Lower lobe of right lung (tissue), 2 donors: ENCODE measurements at places on chromosomes 12 and 14.

DNA sequence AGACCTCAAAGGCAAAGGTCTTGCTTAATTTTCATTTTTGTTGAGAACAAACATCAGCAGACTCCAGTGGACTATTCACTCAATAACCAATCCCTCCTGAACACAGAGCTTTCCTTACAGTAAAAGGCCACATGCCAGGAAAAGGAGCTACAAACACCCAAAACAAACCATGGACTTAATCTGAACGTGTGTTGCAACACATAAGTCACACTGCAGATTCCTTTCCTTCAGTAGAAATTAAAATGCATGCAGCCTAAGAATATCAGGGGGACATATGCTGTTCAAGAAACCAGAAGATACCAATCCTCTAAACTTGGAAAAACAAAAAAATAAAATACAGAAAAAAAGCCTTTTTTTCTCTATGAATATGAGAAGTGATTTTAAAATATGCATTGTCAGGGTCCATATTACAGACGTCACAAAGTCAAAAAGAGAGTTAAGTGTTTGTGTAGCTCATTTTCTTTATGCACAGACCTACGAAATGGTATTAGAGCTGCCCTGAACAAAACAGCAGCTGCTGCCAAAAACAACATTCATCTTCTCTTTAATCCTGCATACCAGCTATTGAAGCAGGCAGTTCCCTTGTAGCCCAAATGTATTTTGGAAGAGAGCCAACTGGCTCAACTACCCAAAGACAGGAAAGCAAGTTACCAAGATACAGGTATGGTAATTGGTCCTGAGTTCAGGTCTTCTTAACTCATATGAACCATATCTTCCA, 26.2 kb downstream of the KITLG start:
- DNase-seq: no peak

DNA sequence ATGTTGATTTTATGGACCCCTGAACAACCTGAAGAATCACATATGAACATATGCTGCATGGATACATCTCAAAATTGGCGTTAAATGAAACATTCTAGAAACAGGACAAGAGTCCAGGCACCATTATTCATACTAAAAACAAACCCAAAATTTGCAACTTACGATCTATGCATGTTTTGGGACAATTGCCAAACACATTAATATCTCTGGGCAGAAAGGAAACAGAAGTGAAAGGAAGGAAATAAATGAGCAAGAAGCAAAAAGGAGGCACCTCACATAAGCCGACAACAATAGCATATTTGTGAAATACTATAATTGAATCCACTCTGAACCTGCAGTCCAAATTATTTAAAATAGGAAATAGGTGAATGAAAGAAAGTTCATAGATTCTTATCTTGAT, 1505.3 kb downstream of the AACS start:
- no peak for DNase-seq

- no peak for DNase-seq
These were observed 114.4 kb upstream of the OVCH1 start for GRCh38 chr12:29611906-29612305.

GRCh38 chr12:88225776-88226175, 83.7 kb downstream of the TMTC3 start:
- no peak for DNase-seq

DNA sequence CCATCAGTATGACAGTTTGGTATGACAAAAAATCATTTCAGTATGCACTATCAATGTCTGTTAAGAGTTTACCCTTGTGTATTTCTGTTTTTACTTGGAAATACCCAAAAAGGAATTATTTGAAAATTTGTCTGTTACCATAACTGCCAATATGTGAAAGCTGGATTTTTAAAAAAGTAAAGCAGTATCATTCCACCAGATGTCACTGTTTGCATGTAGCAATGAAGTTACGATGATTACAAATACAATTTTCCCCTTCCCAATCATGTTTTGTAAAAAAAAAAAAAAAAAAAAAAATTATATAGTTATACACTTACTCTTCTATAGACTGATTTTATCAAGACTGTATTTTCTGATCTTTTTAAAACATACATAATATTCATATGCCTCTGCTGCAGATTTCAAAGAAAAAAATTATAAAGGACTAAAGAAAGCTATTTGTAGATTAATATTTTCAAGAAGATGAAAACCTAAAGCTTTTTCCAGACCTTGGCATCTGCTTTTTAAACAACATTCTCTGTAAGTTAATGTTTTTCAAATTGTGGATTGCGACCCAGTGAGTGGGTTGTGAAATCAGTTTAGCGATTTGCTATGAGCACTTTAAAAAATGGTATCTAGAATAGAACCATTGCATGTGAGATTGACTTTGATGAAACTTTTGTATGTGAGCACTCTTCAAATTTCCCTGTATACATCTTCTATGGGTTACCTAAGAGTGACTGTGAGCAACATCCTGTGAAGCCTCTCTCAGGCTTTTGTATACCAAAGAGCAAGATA, 114.2 kb downstream of the TTC6 start:
- no peak for DNase-seq

GRCh38 chr14:24607635-24608514, 1.6 kb downstream of the GZMH start:
- DNase-seq: no peak

DNA sequence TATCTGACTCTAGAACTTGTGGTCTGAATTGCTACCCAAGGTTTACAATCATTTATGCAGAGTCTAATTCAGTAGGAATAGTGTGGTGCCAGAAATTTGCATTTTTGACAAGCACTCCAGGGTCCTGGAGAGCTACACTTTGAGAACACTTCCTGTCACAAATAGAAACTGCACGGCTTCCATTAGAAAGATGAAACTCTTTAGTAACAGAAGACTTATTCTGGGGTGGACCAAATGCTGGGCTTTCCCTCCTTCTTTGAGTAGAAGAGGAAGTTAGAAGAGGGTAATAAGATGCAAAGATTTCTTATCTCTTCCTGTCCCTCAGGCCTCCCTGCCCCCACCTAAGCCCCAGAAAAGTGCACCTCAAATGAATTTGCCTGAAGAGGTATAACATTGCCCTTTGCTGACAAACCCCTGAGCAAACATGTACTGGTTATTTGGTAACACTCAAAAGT, 28.4 kb downstream of the DGLUCY start:
- DNase-seq: no peak

DNA sequence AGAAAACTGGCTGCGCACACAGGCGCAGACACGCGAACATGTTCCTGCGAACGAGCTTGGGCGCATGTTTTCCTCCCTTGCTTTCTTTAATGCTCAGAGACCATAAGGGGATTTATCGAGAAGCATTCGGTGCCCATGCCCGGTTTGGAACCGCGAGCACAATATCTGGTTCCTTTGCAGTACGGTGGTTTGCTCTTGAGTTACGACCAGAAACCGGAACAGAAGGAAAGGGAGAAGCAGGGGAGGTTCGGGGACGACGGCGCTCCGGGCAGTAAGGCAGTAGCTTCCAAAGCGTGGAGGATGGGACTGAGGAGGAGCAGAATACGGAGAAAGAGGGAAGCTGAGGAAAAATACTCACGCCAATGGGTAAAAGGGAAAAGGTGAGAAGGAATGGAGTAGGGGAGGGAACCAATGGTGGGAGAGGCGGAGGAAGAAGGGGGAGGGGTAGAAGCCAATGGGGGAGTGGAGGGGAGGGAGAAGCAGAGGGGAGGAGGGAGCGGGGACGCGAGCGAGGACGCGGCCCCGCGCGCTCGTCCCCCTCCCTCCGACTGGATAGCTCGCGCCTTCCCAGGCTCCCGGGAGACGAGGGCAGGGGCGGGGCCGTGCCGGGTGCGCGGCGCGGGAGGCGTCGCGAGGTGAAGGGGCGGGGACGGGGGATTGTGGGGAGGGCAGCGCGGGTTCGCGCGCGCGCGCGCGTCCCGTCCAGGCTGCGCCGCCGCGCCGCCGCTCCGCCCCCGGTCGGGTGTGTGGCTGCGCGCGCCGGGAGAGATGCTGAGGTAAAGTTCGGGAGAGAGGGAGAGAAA, 625 bp upstream of the ARHGAP5 start:
- peak; percentile 97 for DNase-seq

- DNase-seq: peak; percentile 88
These were observed 5.7 kb downstream of the RAB35 start for GRCh38 chr12:120110550-120111501.

GRCh38 chr12:45290216-45290605, 74.3 kb downstream of the ANO6 start:
- no peak for DNase-seq

- no peak for DNase-seq
These were observed 2.6 kb downstream of the IFFO1 start for GRCh38 chr12:6553051-6553868.

DNA sequence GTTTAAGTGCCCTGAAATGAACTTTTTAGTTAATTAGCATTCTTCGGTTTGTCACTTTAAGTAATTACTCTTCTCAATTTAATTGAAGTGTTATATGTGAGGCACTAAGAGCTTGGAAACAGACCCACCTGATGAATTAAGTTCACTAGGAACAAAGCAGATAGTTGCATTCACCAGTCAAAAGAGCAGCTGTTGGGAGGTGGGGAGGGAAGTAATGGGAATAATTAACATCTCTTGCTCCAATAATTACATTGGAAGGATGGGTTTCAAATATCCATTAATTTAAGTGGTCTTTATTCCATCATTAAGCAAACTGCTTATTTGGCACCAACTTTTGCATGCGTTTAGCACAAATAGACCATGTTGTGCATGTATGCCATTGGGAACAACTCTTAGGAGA, 667.2 kb downstream of the GALC start:
- no peak for DNase-seq

DNA sequence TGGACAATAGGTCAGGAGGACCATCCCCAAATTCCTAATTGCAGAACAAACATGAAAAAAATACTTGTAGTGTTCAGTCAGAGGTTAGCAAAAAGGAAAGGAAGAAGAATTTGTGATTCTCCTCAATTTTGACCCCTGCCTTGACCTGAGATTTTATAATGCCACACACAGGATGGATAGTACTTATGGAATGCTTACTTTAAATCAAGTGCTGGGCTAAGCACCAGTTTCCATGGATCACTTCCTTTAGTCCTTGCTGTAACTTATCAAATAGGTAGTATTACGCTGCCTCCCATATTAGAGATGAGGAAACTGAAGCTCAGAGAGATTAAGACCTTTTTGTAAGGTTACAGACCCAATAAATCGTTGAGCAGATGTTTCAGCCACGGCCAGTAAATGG, 81.2 kb upstream of the OVCH1 start:
- DNase-seq: no peak

GRCh38 chr12:59374783-59375182, 221.0 kb upstream of the SLC16A7 start:
- DNase-seq: no peak

DNA sequence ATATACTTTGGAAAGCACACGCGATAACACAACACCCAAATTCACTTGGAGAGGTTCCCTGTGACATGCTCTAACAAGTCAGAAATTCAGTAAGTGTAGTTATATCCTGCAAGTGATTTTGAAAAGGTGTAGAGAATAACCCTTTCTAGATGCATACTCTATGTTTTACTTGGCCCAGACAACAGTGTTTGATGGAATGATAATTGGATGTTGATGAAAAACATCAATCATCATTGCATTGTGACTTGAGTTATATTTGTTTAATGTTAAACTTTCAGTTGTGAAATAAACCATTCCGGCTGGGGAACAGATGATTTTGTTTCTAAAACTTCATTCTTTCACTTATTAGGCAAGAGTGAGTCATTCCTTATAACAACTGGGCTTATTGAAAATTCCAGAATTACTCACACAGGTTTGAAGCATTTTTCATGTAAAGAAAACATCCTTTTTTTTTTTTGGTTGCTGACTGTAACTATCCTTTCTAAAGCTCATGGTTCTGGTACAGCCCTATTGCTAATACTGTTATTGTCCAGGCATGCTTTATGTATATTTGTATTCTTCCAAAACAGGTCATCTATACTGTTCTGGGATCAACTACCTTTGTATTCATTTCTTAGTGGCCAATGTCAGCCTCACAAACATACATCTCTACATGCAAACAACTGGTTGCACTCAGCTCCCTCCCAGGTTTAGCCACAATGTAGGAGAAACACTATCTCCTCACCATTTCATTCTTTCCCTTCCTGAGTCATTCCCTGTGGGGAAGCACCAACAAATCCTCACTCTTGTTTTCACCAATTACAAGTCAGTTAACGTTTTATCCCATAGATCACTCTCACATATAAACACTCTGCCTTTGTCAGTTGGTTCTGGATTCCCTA, 121.2 kb upstream of the LRIG3 start:
- no peak for DNase-seq

GRCh38 chr14:75234173-75235115, 44.2 kb upstream of the FOS start:
- peak; percentile 70 for DNase-seq

- no peak for DNase-seq
These were observed 41.5 kb upstream of the DAAM1 start for GRCh38 chr14:59147007-59147406.

GRCh38 chr14:90788031-90788430, 28.2 kb downstream of the TTC7B start:
- DNase-seq: peak; percentile 67

DNA sequence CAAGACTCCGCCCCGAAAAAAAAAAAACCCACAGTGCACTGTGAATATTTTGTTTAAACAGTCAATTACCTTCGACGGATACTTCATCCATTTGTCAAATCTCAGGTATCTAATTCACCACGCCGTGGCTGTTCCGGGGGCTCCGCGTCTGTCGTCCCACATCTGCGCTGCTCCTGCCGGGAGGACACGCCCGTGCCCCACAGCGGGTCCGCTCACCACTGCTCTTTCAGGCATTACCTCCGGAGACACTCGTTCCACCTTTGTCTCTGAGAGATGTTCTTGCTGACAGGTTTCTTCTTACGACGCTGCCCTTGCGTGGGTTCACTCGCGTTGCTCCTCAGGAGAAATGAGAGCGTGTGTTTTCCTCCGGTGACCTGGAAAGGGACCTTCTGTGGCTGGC, 46.9 kb upstream of the FBRSL1 start:
- DNase-seq: no peak

GRCh38 chr14:78324353-78324752, 154.2 kb downstream of the NRXN3 start:
- no peak for DNase-seq

GRCh38 chr14:65661865-65662264, 249.3 kb downstream of the FUT8 start:
- DNase-seq: no peak

- no peak for DNase-seq
These were observed 680 bp downstream of the ASB8 start for GRCh38 chr12:48156652-48157017.

GRCh38 chr12:67780580-67781084, 132.1 kb downstream of the DYRK2 start:
- no peak for DNase-seq

DNA sequence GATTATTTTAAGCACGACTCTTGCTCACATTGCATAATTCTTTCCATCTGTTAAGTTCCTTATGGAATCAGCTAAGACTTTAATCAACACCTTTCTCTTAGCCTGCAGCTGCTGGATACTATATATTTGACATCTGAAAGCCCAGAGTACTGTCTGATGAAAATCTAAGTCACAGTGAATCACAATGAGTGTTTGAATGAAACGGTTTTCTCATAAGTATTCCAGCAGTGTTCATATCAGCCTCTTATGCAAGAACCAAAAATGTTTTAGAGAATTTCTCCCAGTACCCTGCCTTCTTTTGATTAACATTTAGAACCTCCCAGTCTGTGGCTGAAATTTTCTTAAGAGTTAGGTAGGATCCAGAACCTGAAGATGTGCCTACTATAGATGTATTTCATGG, 55.6 kb downstream of the FRMD6 start:
- DNase-seq: no peak
